Dermis microvascular lymphatic vessel endothelial cell (primary cell): ENCODE measurements at places on chromosomes 6 and 20. TPM values are rescaled to one million over a fixed set of nuclear protein-coding genes. Genes with fewer than 3 reads are reported as not detected.

DNA sequence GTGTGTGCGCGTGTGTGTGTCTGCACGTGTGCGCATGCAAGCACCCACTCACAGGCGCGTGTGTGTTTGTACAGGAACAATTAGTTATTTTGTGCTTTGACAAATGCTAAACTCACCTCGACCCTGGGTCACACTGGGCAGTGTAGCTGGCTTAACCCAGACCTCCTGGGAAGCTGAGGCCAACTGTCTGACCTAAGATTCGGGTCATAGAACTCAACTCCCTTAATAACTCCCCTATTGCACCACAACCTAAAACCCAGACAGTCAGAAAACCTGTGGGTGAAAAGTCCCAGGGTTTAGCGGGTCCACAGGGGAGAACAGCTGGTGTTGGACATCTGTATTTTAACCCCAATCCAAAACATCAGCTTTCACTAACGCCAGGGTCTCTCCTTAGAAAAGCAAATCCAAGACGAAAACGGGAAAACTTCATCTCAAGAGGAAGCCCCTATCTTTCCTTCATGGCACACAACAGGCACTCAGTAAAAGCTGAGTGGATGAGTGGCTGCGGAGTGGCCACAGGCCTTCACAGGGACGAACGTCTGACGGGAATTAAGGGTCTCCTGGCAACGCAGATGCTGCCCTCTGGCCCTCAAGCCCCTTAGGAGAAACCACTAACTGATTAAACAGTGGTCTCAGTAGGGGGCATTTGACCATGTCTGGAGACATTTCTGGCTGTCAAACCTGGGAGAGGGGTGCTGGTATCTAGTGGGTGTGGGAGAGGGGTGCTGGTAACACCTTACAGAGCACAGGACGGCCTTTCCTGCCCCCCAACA, 4.5 kb downstream of the PMEPA1 start:
- DNase-seq: no peak

DNA sequence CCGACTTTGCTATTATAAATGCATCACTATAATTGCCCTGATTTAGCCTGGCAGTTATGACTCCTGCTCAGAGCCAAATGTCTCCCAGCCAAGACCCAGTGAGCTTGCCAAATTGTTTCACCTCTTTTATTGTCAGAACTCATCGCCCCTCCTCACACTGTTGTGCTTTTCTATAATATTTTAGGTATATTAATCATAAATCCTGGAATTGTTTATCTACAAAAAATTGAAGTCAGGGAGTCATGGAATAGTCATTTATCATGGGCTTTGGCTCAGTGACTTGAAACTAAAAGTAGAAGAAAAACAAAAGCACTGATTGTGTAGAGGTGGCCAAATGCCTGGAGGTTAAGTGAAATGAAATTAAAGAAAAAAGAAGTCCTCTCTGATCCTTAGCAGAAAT, 85.6 kb downstream of the PFDN4 start:
- peak; percentile 4 for DNase-seq

GRCh38 chr20:58483051-58483450, 32.1 kb downstream of the APCDD1L start:
- DNase-seq: no peak

DNA sequence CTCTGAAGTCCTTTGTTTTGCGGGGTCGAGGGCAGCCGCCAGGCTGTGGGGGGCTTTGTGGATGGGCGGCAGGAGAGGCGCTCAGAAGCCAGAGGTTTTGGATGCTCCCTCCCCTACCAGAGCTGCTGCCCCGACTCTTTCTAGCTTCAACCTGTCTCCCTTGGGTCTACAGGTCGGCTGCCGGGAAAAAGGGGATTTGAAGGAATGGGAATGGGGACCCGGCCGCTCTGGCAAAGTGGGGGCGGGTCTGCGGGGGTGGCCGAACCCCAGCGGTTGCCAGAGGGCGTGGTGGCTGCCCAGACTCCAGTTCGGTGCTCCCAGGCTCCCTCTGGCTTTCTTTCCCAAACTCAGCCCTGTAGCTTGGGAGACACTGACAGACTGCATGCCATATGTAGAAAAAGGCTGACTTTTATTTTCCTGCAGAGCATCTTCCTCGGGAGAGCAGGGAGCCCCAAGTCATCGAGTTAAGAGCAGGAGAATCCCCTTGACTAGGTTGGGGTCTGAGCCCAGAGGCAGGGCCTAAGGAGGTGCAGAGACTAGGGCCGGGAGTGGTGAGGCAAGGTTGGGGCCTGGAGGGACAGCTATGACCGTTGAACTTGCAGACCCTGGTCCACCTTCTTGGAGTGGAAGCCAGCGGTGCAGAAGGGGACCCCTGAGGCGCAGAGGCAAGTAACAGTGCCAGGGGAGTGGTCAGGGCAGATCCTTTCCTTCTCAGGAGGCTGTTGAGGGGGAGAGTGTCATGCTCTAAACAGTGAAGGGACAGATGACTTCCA, 1.4 kb upstream of the PPP1R18 start:
- no peak for DNase-seq

GRCh38 chr20:54228841-54229240, 21.0 kb downstream of the PFDN4 start:
- no peak for DNase-seq

GRCh38 chr20:431012-431904, 23.2 kb downstream of the RBCK1 start:
- peak; percentile 85 for DNase-seq

SRSF12 gene
- total RNA-seq: under 0.01 and 0.13 TPM in 2 replicates

MEP1A gene
- not detected in 2 replicates for total RNA-seq

ULBP1 gene
- total RNA-seq: under 0.01 TPM in 2 replicates
